Activated CD4-positive, alpha-beta T cell treated with anti-CD3 and anti-CD28 coated beads for 24 hours (primary cell): ENCODE measurements at places on chromosomes 3 and 15.
A peak's percentile ranks its signal among the peaks of the same experiment; 100 is the strongest.

GRCh38 chr3:107265526-107265925, 111.7 kb upstream of the CCDC54 start:
- no peak for DNase-seq

GRCh38 chr3:42192334-42193200, 73.4 kb downstream of the CCK start:
- no peak for DNase-seq

DNA sequence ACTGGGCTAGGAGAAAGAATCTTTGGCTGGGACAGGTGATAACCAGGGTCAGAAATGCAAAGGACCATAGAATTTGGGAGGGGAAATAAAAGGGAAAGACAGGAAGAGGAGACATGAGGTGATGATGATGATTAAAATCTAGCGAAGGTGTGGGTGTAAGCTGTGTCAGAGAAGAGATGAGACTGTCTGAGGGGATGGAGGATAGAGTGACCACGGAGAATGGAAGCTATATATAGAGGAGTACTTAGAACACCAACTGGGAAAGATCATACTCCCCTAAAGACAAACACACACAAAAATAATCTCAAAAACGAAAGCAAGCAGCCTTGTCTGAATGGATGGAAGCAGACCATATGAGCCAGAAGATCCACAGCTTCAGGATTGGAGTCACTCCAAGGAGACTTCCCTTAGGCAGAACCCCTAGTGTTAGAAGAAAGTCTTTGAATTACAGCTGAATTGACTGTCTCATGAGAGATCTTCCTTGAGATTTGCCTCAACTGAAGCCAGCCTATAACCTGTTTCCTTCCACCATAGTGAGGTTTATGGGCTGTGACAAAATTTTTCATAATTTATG, 115.2 kb upstream of the DAZL start:
- no peak for DNase-seq

- no peak for DNase-seq
Observed at GRCh38 chr3:58202917-58203360, 7.8 kb downstream of the DNASE1L3 start.

DNA sequence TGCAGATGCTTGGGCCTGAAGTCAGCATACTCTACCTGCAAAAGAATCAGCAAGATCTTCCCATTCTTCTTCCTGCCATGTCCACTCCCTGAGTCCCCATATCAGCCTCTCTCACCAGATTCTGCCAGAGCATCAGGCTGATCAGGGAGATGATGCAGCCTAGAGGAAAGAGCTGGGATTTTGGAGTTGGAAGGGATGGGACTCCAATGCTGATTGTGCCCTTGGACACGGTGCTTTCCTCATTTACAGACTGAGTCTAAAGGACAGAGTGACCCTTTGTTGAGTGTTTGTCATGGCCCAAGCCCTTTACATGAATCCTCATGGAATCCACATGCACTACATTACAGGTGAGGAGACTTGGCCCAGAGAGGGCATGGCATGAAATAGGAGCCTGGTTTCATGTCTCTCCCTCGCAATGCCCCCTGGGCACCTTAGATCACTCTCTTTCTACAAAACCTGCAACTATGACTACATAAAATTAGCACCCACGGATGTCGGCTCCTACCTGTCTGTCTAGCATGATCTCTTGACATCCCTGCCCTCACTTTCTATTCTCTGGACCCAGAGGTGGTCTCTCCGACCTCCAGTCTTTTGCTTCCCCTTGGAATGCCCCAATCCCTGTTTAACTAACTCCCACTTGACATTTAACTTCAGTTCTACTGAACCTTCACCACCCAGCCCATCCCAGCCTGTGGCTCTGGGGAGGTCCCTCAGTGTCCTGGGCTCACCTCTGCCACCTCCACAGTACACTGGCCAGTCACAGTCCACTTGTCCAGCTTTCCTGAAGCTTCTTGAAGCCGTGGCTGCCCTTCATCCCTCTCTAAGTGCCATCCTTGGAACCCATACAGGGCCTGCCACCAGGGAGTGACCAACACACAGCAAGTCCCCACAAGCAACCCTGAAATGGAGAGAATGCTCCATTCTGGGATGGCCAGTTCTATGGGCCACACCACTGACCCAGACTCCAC, 173.5 kb downstream of the ABHD5 start:
- DNase-seq: no peak

GRCh38 chr3:155496206-155496605, 202.7 kb upstream of the STRIT1 start:
- no peak for DNase-seq

GRCh38 chr15:67228286-67228685, 26.2 kb downstream of the AAGAB start:
- DNase-seq: no peak

- DNase-seq: peak; percentile 87
Observed at GRCh38 chr15:45457641-45458539, 64.7 kb downstream of the SLC30A4 start.

DNA sequence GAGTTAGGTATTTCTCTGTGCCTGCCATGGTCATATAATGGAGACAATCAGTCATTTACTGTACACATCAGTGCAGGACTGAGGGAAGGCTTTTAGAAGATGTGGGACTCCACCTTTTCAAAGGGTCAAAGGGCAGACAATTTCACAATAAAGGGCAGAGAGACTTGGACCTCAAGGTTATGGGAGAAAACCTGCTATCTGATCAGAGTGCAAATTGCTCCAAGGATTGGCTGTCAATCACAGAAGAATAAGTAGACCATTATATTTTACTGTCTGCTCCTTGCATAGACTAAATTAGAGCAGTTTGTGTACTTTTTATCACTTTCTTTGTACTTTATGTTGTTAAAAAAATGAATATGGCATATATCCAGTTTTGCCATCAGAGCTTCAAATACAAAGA, 314.9 kb upstream of the ATP11B start:
- no peak for DNase-seq

DNA sequence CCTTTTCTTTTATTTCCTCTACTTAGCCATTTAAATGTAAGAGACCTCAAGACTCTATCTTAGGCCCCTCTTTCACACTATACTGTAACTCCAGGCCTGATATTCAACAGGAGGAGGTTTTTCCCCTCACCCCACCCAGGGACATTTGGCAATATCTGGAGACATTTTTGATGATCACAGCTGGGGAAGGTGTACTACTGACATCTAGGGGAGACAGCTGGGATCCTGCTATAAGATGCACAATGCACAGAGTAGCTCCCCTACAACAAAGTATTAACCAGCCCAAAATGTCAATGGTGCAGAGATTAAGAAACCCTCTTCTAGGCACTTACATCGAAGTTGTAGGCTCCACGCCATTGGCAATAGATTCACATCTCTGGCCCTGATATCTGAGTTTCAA, 517.5 kb upstream of the UBE2E2 start:
- no peak for DNase-seq

DNA sequence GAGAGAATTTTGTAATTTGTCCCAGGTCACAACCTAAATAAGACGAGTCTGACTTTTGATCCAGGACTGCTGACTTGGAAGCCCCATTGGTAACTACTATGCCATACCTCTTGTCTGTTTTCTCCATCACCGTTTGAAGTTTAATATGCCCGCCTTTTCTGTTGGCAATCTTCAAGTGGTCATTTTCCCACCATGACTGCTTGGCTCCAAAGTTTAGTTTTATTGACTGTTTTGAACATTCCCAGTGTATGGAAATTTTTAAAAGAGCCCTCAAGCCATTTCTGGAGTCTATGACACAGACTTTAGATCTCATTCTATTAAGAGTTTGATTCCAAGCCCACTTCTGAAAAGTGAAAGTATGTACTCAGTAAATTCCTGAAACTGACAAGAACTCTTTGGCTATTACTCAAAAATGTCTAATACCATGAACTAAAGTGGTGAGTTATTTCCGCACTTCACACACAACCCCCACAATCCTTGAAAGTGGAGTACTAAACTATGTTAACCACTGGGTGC, 136.7 kb upstream of the ADAMTS9 start:
- DNase-seq: no peak
